ENCODE measurements at places on chromosomes 7 and 10. TPM values are rescaled to one million over a fixed set of nuclear protein-coding genes. Genes with fewer than 3 reads are reported as not detected.

DNA sequence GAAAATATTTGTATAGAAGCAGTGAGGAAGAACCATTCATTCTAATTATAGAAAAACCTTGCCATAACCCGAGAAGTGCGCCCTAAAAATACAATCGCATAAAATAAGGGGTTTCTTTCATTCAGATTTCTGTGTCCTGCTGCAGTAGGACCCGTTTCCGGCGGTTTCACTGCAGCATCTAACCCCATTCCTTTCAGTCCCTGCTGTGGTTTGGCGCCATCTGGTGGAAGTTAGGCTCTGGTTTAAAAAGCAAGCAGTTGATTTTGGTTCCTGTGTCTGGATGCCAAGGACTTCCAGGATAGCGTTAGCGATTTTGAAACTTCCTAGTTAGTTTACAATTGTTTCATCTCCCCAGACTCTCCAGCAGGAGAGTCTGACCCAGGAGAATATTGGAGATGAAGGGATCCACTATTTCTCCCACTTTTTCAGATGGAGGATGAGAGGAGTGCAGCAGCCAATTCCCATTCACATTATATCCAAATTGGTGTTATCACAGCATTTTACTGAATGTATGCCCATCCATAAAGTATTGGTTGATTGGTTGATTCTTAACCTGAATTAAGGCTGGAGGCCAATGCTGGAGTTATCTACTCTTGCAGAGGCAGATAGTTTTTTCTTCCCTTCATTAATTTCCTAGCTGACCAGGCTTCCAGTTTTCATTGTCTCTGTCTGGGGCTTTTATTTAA is 128.8 kb upstream of the CACNA2D1 start:
- ATAC-seq, result peak; percentile 83

DNA sequence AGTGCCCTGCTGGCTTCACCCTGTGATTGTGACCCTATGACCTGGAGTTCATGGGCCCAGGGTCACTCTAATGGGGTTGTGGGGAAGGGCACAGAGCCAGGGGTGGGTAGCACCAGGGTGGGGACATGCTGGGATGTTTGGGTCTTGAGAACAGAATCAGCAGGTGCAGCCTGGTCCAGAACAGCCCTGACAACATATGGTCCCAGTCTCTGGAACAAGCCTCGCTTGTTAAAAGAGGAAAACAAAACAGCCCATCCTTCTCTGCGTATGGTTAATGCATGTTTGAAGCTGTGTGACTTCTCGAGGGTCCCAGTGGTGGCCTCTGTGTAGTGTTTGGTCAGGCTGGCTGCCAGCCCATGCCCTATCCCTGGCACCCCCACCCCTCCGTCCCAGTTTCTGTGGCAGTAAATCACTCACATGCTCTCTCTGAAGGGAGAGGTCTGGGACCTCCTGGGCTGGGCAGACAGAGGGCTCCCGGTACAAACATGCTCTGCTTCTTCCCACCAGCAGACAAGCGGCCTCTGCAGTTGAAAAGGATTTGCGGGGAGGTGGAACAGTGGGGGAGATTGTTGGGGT is 79.4 kb downstream of the FAM241B start:
- ATAC-seq, result no peak

- ATAC-seq, result no peak
Measured at GRCh38 chr7:91811236-91811635, 69.3 kb downstream of the MTERF1 start.

- ATAC-seq, result no peak
Measured at GRCh38 chr7:20827172-20827571, 40.5 kb upstream of the SP8 start.

CLDN12 gene
- total RNA-seq, result 30.7 TPM

GRCh38 chr10:74988054-74988775 is 123.2 kb upstream of the SAMD8 start:
- ATAC-seq, result no peak

ZNF25 gene
- 6.3 TPM for total RNA-seq

- ATAC-seq, result peak; percentile 20
Measured at GRCh38 chr10:14478201-14478600, 147.5 kb upstream of the FRMD4A start.

GRCh38 chr10:44801383-44802327 is 109.5 kb upstream of the TMEM72 start:
- no peak for ATAC-seq

GRCh38 chr10:88848499-88848898 is 3.1 kb downstream of the ANKRD22 start:
- ATAC-seq, result peak; percentile 34

GRCh38 chr10:122796796-122797195 is 48.9 kb downstream of the CUZD1 start:
- no peak for ATAC-seq

DNA sequence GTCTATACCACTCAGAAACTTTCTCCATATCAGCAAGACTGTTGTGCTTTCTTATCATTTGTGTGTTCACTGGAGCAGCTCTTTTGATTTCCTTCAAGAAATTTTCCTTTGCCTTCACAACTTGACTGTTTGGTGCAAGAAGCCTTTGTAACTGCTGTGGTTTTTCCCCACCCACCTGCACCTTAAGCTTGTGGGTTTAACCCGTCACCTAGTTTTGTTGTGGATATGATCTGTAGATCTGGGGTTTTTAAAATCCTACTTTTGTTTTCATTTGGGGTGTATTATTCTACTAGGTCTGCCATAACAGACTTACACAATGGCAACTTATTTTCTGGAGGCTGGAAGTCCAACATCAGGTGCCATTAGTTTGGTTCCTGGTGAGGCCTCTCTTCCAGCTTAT is 30.5 kb upstream of the CHST3 start:
- ATAC-seq, result no peak

GRCh38 chr10:121684276-121684675 is 86.0 kb upstream of the FGFR2 start:
- ATAC-seq, result no peak

TMEM225B gene
- 2.0 TPM for total RNA-seq

GRCh38 chr10:7412928-7413282 is 2.1 kb upstream of the SFMBT2 start:
- no peak for ATAC-seq

GRCh38 chr10:113177936-113178335 is 227.9 kb downstream of the TCF7L2 start:
- ATAC-seq, result no peak

OR6V1 gene
- 0.47 TPM for total RNA-seq

- peak; percentile 21 for ATAC-seq
Measured at GRCh38 chr7:101816595-101817470, 593 bp upstream of the CUX1 start.

- no peak for ATAC-seq
Measured at GRCh38 chr10:35392482-35393228, 56.3 kb downstream of the CCNY start.

DNA sequence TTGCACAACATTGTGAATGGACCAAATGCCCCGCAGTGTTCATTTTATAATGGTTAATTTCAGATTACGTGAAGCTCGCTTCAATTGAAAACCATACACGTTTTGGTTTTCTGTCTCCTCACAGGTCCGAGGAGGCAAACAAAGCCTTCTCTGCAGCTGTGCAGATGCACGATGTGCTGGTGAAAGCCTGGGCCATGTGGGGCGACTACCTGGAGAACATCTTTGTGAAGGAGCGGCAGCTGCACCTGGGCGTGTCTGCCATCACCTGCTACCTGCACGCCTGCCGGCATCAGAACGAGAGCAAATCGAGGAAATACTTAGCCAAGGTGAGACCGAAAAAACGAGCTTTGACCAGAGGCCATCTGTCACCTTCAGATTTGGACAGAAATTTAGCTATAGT is 110.3 kb downstream of the TRRAP start:
- ATAC-seq, result no peak

NODAL gene
- 0.76 TPM for total RNA-seq

GRCh38 chr7:12299367-12299766 is 88.3 kb downstream of the TMEM106B start:
- ATAC-seq, result no peak

DNA sequence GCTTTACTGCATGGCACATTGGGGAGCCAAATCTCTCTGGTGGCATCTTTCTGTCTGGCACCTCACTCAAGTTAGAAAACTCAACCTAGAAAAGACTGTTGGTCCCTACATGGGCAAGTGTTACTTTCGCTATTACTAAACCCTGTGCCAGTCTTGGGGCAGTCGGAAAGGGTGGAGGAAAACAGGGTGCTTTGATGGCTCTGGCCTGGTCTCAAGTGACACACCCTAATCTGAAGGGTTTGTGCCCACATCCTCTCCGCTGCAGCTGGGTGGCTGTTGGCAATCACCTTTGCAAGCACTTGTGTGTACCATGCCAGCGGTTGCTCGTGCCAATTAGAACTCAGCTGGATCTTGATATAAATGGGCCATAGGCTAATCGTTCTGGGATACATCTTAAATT is 159.8 kb upstream of the ITGB1 start:
- no peak for ATAC-seq

- ATAC-seq, result no peak
Measured at GRCh38 chr10:92291921-92292845, 1.2 kb downstream of the MARCHF5 start.

RNLS gene
- 1.0 TPM for total RNA-seq

DNA sequence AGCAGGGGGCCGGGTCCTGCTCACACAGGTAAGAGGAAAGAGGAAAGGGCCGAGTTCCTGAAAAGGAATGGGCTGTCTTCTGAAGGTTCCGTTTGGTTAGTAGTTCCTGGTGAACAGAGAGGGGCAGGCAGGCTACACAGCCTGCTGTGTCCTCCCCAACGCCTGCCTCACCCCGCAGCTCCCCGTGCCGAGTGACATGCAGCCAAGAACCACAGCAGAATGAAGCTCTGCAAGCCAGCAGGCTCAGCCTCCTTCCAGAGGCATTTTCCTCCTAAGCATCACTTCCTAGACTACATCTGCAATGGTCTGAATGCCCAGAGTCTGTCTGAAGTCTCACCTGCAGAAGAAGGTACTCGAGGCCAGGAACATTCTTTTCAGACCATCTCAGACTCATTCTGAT is 202.4 kb upstream of the TCERG1L start:
- ATAC-seq, result no peak

GCK gene
- total RNA-seq, result 0.31 TPM

GRCh38 chr7:129832701-129833227 is 120.0 kb downstream of the UBE2H start:
- no peak for ATAC-seq

STAG3 gene
- total RNA-seq, result 5.2 TPM

GRCh38 chr7:39741942-39742623 is 118.7 kb downstream of the RALA start:
- ATAC-seq, result peak; percentile 24

GRCh38 chr10:93773120-93773519 is 15.4 kb downstream of the LGI1 start:
- ATAC-seq, result no peak

GRCh38 chr7:88985295-88985694 is 189.8 kb upstream of the TEX47 start:
- no peak for ATAC-seq

DNA sequence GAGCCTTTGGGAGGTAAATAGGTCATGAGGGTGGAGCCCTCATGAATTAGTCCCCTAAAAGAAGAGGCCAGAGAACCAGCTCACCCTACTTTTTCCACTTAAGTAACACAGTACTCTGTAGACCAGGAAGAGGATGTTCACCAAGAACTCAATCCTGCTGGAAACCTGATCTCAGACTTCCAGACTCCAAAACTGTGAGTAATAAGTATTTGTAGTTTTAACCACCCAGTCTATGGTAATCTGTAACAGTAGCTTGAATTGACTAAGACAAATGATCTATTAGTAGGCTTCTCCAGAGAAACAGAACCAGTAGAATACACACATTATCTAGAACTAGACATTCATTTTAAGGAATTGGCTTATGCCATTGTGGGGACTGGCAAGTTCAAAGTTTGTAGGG is 51.5 kb downstream of the ANKMY2 start:
- ATAC-seq, result no peak

DNA sequence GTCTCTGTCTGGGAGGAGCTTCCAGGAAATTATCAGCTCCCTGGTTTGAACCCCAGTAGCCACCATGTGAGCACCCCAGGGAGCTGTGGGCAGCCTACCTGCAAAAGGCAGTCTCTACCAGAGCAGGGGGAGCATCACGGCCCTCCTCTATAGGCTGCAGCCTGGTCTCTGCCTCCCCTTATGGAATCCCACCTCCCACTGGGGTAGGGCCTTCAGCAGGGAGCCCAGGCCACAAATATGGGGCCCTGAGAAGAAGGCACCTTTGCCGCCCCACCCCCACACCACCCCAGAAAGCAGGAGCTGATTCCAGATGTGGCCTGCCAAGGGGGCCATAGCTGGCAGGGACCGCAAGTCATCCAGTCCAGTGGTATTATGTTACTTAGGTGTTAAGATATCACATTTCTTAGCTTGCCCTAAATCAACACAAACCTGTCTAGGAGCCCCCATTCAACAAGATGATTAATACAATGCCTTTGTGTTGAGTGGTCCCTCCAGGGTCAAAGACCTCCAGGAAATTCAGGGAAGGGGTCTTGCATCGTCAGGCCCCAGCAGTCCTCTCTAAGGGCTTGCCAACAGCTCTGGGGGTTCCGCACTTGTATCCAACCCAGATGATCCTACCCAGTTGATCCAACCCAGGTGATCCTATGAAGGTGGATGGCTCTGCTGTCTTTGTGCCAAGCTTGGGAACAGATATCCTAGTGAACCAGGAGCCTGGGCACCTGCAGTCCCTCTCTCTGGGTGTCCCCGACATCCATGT is 114.9 kb downstream of the OAT start:
- ATAC-seq, result no peak

DNA sequence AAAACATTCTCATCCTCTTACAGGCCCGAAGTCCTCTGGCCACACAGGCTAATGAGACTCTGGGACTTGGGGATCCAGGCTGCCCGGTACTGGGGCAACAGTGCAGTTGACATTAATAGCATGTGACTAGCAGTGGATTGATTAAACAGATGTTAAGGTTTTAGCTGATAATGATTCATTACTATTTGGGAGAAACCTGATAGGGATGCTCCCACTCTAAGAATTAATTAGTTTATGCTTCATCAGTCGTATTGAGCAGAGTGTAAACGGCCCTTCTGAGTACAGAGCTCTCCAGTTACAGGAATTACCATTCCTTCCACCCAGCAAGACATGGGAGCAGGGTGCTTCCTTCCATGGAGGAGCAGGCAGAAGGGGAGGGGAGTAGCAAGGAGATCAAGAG is 82.7 kb downstream of the RPS24 start:
- no peak for ATAC-seq

DNA sequence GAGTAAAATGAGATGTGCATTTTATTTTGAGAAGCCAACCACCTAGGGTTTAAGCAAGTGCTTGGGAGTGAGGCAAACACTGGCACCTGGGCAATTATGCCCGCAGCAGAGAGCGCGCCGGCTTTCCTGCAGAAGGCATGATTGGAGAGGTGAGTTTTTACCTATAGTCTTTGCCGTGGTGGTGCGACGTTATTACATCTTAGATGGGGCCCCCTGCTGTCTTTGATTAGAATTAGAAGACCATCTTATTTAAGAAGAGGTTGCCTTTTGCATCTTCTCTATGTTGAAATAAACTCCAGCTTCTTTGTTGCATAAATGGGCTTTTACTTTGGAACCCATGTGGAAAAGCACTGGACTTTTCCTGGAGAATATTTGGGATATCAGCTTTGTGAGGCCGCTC is 409.5 kb downstream of the GLRX3 start:
- ATAC-seq, result no peak

- peak; percentile 91 for ATAC-seq
Measured at GRCh38 chr10:480928-481552, 208.4 kb downstream of the DIP2C start.

Data from motor neuron (in vitro differentiated cells).